ENCODE measurements at places on chromosomes 16 and 17.

- DNase-seq = no peak
Observed at GRCh38 chr17:56744721-56745120, 89.0 kb downstream of the C17orf67 start.

DNA sequence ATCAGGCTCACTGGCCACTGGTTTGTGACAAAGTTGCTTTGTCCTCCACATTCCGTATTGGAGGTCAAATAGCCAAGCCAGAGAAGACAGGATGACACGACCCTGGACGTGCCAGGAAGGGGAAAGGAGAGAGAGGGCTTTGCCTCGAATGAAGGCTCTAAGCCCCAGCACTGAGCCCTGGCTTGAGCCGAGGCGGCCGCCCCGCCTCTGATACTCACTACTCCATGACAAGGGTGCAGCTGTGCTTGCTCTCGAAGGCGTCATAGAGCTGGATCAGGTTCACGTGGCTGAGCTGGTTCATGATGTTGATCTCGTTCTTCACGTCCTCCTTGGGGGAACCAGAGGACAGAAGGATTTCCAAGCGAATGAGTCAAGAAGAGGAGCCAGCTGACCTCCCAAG lies 19.3 kb downstream of the MYLK3 start:
- no peak for DNase-seq

GRCh38 chr16:49516382-49517036 lies 142.9 kb downstream of the C16orf78 start:
- no peak for DNase-seq

GRCh38 chr17:40122999-40123810 lies 1.4 kb downstream of the MSL1 start:
- DNase-seq = no peak

DNA sequence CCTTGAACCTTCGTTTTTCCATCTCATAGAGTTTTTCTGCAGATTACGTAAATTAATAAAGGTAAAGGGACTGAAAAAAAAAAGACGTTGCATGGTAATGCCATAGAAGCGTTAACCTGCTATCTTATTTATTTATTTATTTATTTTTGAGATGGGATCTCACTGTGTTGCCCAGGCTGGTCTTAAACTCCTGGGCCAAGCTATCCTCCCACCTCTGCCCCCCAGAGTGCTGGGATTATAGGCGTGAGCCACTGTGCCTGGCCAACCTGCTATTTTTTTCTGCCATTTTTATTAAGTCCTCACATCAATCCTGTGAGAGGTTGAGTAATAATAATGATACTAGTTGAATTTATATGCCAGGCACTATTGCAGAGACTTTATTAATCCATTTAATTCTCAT lies 7.9 kb downstream of the MSI2 start:
- no peak for DNase-seq

GRCh38 chr16:86800894-86801293 lies 222.5 kb downstream of the FOXL1 start:
- no peak for DNase-seq

DNA sequence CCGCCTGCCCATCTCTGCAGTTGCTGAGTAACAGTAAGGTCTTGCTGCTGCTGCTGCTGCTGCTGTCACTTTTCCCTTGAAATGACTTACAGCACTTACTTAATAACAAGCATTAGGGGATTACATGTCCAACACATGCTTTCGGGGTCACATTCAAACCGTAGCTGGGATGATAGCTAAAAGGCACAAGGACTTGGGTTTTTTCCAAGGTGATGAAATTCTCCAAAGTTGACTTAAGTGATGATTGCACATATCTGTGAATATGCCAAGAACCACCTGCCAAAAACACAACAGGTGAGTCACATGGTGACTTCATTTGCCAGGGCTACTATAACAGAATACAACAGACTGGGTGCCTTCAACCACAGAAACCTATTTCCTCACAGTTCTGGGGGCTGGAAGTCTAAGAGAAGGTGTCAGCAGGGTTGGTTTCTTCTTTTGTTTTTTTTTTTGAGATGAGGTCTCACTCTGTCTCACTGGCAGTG lies 121.9 kb upstream of the TNRC6C start:
- no peak for DNase-seq

DNA sequence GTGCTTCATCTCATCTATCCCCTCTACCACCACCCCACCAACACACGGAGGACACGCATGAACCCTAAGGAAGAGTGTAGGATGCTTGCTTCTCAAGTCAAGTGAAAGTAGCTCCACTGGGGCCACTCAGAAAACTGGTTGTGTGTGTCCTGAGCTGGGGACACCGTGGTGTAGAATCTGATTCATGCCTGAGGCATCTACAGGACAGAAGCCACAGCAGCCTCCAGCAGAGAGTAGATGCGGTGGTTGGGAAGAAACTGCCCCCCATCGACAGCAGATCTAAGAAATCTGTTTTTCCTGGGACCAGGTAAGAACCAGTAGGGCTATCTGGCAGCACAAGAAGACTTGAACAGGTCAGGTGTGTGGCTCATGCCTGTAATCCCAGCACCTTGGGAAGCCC lies 51.9 kb upstream of the HLF start:
- no peak for DNase-seq

GRCh38 chr17:48841395-48841831 lies 10.6 kb downstream of the CALCOCO2 start:
- DNase-seq = no peak

All from stimulated activated CD4-positive, alpha-beta T cell treated with anti-CD3 and anti-CD28 coated beads, TNF-alpha, amount 100 ng/mL, for 4 hours (primary cell).